ENCODE measurements at places on chromosomes 1 and 21.

DNA sequence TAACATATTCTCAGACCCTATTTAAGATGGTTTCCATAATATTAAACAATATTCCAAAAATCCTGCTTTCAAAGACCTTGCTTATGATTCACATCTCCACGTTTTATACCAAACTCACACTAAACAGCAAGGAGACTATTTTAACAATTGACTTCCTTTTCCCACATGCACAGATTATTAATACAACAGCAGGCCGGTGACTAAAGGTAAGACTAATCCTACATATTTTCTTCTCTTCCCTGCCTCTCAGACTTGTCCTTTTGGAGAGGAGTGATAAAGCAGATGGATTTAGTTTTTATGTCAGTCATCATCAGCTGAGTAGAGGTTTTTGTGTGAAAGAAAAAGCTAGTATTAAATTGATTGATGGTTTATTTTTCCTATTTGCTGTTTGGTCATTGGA, 400.6 kb downstream of the NTNG1 start:
- DNase-seq, result no peak

- no peak for DNase-seq
Observed at GRCh38 chr21:38260426-38260825, 3.6 kb downstream of the KCNJ15 start.

DNA sequence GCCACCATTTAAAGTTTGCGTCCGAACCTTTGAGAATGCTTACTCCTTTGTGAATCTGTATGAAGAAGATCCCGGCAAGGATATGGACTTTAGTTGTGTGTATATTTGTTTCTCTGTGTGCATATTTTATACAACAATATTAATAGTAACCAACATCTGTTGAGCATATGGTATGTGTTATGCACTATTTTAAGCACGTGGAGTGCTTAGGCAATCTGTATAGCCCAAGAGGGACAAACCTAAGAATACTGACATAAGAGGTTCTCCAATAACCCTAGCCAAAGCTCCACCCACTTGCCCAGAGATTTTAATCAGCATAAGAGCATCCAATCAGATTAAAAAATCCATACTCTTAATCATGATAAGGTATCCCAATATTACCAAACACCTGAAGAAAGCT, 92.7 kb downstream of the MAB21L3 start:
- no peak for DNase-seq

DNA sequence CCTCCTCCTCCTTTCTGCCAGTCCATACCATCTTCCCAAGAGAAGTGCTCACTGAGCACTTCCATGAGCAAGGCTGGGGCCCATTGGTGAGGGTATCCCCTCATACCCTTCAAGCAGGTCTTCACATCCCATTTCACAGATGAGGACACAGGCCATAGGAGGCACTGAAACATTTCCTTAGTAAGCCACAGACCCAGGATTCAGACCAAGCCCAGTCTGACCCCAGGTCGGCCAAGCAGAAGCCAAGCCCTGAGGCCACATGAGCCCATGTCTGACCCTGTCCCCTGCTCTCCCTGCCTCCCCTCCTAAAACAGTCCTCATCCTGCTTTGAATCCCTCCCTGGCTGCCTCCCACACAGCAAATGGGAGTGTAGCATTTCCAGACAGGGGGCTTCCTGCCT, 146.2 kb downstream of the ZSCAN20 start:
- no peak for DNase-seq

GRCh38 chr1:23639460-23640095, 52.0 kb upstream of the RPL11 start:
- no peak for DNase-seq

DNA sequence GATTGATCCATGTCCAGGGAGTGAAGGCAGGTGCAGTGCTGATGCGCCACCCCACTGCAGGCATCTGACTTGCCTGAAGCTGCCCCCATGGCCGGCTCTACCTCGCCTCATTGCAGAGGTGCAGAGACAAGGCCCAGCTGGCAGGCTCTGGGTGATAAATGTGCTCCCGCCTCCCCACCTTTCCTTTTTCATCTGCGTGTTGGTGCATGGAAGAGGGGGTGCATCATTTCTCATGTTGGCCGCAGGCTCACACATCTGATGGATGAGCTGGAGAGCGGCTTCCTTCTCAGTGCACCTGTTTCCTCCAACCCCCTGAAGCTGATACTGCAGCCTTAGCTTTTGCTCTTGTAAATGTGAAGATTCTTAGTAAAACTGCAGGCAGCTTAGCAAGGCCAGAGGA, 306.0 kb upstream of the KAZN start:
- no peak for DNase-seq

GRCh38 chr1:200895801-200896530, 1.3 kb downstream of the INAVA start:
- no peak for DNase-seq

GRCh38 chr1:46175243-46175642, 356 bp downstream of the TSPAN1 start:
- DNase-seq, result no peak

DNA sequence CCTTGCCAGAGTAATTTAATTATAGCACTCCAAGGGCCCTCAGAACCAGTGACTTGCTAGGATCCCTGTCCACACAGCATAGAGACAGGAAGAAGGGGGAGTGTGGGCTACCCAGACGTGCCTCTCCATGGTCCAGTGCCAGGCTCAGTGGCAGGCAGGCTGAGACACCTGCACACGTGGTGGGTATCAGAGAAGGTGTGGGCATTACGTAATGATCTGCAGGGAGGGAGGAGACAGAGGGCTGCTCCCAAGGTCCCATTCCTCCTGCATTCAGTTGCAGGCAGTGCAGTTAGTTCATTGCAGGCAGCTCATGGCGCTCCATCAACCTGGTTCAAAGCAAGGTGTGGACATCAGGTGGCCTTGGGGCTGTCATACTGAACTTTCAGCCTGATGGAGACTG, 49.9 kb downstream of the C8B start:
- no peak for DNase-seq

DNA sequence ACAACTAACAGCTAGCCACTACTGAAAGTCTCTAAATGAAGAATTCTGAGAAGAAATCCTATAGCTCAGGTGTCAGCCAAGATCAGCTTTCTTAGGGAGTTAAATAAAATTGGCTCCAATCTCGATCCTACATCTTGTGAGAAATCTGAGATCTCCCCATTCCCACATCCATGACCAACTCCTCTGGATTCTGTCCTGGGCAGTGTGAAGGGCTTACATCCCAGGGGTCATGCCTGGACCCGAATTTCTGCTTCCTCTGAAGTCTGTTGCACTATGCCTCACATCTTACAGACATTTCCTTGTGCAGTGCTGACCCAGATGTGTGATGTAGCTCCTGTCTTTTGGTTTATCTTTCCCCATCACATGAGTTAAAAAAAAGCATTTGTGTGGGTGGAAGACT, 4.8 kb upstream of the TNN start:
- no peak for DNase-seq

DNA sequence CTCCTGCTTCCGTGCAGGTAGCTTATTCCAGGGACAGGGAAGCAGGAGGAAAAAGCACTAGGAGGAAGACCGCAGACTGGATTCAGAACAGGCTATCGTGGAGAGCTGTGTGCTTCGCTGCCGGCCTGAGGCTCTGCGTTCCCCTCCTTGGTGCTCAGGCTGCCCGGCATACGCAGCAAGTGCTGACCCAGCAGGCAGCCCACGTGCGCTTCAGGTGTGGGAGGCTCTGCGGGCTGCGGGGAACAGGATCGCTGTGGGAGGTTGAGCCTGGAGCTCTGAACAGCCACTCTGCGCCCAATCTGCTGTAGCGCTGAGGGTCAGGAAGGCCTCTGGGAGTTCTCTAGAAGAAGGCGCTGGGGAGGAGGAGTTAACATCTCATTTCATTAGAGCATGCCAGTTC, 27.9 kb downstream of the DOP1B start:
- no peak for DNase-seq

DNA sequence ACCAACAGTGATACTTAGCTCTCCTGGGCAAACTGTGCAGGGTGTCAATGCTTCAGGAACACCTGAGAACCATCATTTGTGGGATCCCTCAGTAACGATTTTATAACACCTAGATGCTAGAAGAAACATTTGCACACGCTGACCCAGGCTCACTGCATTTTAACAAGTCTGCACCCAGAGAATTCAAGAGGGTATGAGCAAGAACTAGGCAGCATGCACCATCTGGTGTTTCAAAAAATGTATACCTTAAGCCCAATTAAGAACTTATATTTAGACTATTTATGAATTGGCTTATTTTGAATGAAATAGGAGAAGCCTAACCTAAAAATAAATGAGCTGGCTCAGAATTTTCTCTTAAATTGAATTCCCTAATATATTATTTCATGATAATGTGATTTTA, 400.5 kb downstream of the GPATCH2 start:
- no peak for DNase-seq

GRCh38 chr1:157140063-157140588, 1.9 kb upstream of the ETV3 start:
- DNase-seq, result no peak

GRCh38 chr1:242691610-242691945, 167.1 kb upstream of the PLD5 start:
- DNase-seq, result no peak

DNA sequence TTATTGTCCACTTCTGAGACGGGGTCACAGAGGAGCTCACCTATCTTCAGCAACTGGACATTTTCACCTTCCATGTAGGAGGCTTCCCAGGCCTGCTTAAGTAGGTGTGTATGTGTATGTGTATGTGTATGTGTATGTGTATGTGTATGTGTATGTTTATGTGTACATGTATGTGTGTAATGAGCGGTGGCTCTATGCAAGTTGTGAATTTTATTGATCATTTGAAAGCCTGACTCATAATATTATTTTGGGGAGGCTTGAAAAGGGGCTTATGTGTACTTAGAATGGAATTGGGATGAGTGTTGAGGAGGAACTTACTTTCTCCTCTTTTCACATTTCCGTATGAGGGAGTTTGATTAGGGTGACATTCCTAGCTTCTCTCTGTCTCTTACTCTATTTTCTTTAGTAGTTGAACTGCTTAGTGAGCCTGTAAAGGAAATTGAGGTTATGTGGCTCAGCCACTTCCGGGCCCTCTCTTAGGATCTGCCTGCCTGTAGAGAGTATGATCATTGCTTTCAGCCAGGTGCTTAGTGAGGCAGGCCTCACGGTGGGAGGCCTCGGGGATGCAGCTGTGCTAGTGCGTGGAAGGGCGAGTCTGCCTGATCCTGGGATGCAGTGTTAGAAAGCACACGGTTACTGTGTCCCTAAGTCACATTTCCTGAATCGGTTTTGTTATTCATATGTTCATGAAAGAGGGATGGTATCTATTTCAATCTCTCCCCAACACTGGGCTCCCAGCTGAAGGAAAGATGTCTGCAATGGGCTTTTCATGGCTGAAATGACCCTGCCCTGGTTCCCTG, 61.0 kb downstream of the IER5 start:
- peak; percentile 82 for DNase-seq

GRCh38 chr1:185151215-185151614, 5.5 kb downstream of the TRMT1L start:
- no peak for DNase-seq

DNA sequence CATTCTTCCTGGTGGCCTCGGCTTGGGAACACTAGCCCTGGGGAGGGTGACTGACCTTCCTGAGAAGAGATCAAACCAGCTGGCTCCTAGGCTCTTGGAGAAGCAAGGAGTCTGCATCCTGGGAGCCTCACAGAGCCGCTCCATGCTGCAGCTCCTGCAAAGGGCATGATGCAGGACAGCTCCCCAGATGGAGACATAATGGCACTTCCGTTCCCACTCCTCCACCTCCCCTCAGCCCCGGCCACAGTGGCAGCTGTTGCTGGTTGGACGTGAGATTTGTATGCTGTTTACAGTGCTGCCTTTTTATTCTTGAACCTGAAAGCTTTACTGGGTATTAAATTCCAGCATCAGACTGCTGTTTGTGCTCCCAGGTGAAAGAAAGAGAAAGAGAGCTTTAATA, 83.7 kb upstream of the CTTNBP2NL start:
- no peak for DNase-seq

DNA sequence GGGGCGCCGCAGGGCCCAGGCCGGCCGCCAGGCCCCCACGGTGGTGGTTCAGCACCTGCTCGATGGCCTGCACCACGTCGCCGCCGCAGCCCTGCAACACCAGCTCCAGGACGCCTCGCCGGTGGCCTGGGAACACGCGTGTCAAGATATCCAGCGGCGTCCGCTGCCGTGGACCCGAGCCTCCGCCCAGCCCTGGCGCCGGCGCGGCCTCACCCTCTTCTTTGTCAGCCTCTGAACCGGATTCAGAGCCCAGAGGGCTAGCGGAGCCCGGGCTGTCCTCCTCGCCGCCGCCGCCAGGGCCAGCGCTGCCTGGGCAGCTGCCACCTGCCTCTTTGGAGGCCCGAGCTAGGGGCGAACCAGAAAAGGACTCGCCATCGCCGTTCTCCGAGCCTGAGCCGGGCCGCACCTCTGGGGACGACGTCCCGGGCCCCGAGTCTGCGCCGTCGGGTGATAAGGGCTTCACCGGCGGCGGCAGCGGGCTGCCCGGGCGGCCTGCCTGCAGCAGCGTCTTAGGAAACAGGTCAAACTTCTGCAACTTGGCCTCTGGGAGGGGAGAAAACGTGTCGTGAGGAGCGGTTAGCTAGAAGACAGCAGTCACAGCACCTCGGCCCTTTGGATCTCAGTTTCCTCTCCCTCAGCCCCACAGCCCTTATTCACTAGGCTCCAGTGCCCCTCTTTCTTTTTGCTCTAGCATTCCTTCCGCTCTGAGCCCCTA, 3.9 kb downstream of the DMRTA2 start:
- DNase-seq, result no peak

GRCh38 chr21:20730441-20730840, 267.8 kb upstream of the NCAM2 start:
- no peak for DNase-seq

DNA sequence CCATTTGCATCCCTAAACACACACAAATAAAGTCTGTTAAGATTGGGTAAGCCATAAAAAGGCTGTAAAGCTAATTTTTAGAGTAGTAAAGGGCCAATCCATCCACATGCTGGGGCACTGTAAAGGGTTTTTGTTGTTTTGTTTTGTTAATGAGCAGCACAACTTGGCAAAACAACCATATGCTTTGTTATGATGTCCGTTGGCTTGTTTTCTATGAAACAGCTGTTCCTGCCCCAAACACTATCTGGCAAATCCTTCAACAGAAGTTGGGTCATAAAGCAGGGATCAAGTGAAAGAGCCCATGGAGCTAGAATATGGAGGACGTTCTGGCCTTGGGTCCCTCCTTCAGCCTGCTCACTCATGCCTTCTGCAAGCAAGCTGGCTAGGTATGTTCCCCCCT, 183.6 kb downstream of the APP start:
- no peak for DNase-seq

GRCh38 chr1:53604291-53604919, 134.6 kb downstream of the GLIS1 start:
- no peak for DNase-seq

DNA sequence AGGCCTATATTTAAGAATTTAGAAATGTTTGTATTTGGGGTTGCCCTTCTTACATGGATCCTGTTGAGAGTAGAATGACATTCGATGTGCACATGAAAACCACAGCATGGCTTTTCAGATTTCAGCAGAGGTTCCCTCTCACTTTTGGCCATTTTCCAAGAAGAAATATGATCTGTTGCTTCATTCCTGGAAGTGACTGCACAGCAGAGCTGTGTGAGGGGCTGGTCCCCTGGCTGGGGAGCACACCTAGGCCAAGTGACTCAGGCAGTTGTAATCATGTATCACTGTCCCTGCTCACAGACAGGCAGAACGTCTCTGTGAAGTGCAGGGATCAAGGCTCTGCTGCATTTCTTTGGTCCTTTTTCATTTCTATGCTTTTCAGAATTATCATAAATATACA, 32.3 kb downstream of the AGT start:
- DNase-seq, result no peak
